ENCODE measurements at places on chromosomes 3 and 15. TPM values are rescaled to one million over a fixed set of nuclear protein-coding genes. Genes with fewer than 3 reads are reported as not detected.

DNA sequence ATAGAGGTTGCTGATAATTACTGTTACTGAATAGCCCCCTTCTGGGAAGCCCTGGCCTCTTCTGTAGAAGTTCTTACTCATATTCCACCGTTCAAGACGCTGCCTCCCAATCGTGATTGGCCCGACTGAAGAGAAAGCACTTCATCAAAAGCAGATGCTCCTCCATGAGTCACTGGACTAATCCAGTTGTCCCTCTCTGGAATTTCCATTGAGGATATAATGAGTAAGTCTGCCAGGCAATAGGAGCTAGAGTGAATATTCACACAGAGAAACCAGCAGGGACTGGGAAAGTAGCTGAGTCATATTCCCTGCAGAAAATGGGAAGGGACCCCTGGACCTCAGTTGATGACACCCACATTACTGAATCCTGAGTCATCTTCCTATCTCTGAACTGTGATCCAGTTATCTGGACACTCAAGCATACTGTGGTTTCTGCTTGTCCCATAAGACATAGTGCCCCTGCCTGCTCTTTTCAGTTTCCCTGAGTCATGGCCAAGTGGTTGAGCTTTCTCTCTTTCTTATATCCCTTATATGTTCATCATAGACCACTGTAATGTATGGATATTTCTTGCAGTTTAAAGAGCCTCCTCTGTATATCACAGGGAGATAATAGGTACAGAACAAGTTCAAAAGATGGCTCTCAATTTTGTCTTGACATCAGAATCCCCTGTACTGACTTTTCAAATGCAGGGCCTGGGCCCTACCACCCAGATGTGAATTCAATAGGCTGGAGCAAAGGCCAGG is 151.2 kb upstream of the CDIN1 start:
- DNase-seq = no peak

DNA sequence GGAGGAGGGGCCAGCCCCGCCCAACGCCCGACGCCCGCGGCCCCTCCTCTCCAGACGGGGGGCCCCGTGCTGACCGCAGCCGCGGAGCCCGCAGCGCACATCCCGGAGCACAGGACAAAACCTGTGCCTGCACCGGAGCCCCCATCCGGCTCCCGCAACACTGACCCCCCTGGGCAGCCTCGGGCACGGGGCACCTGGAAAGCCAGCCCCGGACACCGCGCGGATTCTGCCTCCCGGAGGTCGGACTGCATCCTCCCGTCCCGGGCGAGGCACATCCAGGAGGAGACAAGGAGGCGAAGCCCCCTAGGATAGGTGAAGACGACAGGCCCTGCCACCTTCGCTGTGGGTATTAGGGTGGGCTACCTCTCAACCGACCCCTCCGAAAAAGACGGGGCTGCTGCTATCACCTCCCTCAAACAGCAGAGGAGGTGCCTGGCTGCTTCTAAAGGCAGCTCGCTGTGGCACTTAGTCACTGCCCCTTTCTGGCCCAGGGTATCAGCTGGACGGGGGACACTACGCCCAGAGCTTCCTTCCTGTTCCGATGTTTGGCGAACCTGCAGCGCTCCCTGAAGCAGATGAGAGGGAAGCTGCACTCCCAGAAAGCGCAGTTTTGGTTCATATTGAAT is 10.6 kb downstream of the XXYLT1 start:
- no peak for DNase-seq

The GRM7 gene
- total RNA-seq = 0.86 TPM

- no peak for DNase-seq
Measured at GRCh38 chr3:118842147-118842863, 192.3 kb downstream of the IGSF11 start.

GRCh38 chr3:106058475-106058874 is 189.7 kb upstream of the CBLB start:
- no peak for DNase-seq

DNA sequence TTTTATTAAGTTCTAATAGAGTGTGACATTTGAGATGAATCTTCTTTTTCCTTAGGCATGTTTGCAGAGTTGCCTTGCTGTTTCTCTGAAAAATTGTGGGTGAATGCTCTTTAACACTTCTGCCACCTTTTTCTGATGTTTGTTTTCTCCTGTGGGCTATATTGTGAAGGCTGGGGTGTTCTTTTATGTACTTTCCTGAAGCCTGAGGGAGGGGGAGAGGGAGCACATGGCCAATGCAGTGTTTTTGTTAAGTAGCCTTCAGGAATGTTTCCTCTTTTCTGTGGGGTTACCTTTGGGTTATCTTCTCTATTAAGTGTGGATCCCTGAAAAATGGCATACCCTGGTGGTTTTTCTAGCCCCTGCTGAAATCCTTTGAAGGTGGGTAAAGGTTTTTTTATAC is 50.2 kb downstream of the CMC1 start:
- DNase-seq = no peak

The LEKR1 gene
- total RNA-seq = 5.8 TPM

GRCh38 chr15:93671387-93671943 is 559.9 kb upstream of the MCTP2 start:
- DNase-seq = no peak

GRCh38 chr3:178684881-178685590 is 148.8 kb downstream of the KCNMB2 start:
- DNase-seq = no peak

GRCh38 chr15:66638377-66638776 is 63.7 kb upstream of the SMAD6 start:
- DNase-seq = peak; percentile 33

The ZCWPW2 gene
- total RNA-seq = 1.1 TPM

- peak; percentile 58 for DNase-seq
Measured at GRCh38 chr3:47266709-47267489, 15.7 kb downstream of the KIF9 start.

DNA sequence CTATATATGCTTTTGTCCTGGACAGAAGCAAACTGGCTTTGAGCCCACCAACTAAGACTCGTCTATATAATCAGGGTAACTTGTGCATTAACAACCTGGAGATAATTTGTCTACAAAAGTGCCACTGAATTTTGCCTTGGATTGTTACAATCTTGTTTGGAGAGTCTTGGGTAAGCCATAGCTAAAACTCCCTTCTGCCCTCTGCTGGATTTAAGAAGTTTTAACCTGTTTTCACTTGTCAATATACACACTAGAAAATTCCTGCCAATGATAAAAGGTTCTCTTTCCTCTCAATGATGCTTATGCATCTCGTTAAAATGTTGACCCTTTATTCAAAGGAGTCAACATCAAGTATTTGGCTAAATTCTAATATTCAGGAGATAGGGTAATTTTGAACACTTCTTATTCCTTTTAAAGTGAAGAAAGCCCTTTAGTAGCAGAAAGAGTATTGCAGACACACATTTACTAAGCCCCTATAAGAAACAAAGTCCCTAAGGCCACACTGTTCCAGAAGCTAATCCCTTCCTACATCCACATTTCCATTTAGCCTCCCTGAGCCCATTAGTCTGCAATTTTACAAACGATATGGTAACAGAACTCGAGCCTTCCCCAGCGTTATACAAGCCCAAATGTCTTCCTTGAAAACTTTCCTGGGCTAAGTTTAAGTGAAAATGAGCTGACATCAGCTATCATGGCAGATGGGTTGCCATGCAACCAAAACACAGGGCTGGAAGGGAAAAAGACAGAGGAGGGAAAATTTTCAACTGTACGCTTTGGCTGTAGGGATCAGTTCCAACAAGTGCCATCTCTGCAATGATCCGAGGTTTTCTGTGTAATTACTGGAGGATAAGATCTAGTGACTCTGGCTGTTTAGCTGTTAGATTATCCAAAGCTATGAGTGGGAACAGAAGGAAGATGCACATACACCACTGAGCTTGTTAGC is 75.9 kb upstream of the FGF12 start:
- no peak for DNase-seq

DNA sequence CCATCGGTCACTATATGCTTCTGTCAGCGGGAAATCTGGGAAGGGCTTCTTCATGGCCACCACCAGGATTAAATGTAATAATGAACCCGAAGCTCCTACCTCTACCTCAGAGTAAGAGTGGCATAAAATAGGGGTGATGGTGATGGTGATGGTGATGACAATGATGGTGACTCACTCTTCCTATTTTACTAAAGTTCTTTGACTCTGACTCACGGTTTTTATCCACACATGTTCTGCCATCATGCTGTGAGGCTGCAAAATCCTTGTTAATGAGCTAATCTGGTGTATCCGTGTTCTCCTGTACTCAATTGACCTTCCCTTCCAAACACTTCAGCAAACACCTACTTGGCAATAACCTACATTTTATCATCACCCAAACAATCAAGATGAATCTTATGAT is 18.3 kb upstream of the FOXP1 start:
- no peak for DNase-seq

GRCh38 chr3:175295248-175296130 is 436.4 kb downstream of the NAALADL2 start:
- no peak for DNase-seq

The CYP19A1 gene
- total RNA-seq = 0.95 TPM

DNA sequence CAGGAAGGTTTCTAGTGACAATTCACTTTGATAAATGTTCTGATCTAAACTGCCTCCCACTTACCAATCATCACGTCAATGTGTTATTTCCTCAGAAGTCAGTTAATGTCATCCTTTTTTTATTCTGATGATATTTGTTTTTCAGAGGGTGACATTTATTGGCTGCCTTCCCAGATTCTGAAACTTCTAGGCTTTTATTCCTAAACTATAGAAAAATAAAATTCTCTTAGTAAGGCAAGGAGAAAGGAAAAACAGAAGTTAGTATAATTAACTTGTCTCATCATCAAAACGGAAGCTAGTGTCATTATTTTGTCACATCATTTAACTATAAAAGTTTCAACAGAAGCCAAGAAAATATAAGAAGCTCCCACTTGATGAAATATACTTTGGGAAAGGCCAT is 100.0 kb upstream of the C3orf80 start:
- DNase-seq = no peak

- no peak for DNase-seq
Measured at GRCh38 chr3:56137415-56137814, 330.9 kb downstream of the ERC2 start.

Data from lower lobe of right lung (tissue), 2 donors.